Adrenal gland (tissue), 19 donors: ENCODE measurements at places on chromosomes 5 and 9.

DNA sequence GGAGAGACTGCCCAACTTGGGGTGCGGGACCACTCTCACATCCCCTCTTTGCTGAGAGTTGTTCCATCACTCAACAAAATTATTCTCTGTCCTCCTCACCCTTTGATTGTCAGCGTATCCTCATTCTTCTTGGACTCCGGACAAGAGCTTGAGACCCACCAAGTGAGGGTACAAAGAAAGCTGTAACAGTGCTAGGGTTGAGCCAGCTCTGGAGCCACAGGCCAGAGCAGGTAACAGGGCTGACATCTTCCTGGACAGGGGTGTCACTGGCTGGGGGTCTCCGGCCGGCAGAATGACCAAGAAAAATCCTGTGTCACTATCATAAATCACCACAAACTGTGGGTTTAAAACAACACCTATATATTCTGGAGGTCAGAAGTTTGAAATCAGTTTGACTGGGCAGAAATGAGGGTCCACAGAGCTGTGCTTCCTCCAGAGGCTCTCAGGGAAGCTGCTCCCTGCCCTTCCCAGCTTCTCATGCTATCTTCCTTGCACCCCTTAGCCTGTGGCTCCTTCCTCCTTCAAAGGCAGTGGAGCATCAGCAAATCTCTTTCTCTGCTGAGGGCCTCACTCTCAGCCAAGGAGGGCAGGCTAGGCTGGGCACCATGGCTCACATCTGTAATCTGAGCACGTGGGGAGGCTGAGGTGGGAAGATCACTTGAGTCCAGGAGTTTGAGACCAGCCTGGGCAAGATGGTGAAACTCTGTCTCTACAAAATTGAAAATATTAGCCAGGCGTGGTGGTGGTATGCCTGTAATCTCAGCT, 4.1 kb upstream of the BBLN start:
- DNase-seq, result no peak

GRCh38 chr5:40569546-40570270, 110.0 kb upstream of the PTGER4 start:
- no peak for DNase-seq

DNA sequence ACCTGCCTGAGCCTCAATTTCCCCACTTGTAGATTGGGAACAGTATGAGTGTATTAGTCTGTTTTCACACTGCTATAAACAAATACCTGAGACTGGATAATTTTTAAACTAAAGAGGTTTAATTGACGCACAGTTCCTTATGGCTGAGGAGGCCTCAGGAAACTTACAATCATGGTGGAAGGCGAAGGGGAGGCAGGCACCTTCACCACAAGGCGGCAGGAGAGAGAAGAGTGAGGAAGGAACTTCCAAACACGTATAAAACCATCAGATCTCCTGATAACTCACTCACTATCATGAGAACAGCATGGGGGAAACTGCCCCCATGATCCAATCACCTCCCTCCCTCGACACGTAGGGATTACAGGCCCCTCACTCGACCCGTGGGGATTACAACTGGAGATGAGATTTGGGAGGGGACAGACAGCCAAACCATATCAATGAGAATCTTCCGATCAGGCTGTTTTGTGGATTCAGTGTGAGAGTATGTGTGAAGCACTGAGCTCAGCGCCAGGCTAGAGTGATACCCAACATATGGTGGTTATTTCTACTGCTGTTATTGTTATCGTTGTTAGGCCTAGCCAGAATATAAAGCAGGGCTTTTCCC, 14.6 kb upstream of the LMX1B start:
- no peak for DNase-seq

DNA sequence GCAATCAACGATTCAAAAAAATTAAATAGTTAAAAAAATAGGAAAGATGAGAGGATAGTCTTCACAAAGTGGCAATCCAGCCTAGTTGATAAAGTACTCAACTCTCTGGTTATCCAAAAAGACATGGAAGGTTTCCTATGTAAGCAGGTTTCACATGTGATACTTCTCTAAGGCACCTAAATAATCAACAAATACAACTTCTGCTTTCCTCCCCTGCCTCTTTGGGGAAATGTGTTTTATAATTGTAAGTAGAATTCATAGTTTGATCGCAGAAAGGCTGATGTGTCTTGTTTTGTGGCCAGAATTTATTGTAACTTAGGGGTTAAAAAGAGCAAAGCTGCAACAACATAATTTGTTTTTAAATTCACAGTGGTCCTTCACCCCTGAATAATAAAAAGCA, 855.5 kb upstream of the DMAC1 start:
- DNase-seq, result no peak

DNA sequence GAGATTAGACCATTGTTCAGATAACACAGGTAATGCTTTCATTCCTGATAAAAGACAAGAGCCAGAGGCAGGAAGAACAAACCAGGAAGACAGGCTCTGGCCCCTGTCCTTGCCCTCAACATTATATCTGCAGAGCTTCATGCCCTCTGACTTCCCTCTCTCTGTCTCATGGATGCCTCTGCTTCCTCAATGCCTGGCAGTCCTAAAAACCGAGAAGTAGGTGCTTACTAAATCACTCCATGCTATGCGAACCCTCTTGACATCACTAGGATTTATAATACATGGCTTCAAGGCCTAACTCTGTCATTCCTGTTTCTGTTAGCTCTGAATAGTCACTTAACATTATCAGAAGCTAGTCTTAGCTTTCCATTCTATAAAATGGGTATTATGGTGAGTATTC, 117.8 kb downstream of the TLR4 start:
- no peak for DNase-seq

- DNase-seq, result no peak
Observed at GRCh38 chr5:126139773-126140172, 283.4 kb upstream of the GRAMD2B start.

DNA sequence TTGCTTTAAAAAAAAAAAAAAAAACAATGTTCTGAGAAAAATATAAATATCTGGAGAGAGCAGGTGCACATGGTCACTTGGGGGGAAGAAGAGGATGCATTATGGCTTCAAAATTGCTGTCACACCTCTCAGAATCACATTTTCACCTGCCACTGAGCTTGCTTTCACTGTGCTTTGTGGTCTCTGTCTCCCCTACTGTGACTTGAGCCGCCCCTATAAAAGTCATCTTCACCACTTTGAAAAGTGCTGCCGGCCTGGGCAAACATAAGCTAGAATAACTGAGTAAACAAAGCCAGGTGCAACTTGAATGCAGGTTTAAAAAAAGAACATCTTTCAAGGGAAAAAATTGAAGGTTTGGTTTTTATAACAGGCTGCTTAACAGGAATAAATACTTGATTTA, 368.1 kb upstream of the GRIA1 start:
- no peak for DNase-seq

DNA sequence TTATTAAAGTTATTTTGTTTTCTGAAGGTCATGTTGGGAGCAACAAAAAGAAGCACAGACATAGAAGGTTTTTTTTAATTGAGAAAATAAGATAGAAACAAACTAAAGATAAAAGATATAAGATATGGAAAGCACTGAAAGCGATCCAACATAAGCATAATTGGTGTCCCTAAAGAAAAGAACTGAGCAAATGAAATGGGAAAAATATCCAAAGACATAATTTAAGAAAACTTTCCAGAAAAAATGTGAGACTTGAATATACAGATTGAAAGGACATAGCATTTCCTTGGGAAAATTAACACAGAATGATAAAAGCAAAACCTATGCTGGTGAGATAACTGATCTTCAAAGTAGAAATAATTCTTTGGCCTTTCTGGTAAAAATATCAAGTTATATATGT, 289.3 kb downstream of the KIAA0825 start:
- DNase-seq, result no peak

GRCh38 chr9:248278-248961, 33.8 kb downstream of the DOCK8 start:
- no peak for DNase-seq

- DNase-seq, result no peak
Observed at GRCh38 chr9:118928722-118929121, 440.5 kb downstream of the BRINP1 start.

- DNase-seq, result peak; percentile 32
Observed at GRCh38 chr9:23821375-23822181, 4.5 kb downstream of the ELAVL2 start.

- DNase-seq, result no peak
Observed at GRCh38 chr9:116279230-116279629, 125.6 kb downstream of the PAPPA start.

DNA sequence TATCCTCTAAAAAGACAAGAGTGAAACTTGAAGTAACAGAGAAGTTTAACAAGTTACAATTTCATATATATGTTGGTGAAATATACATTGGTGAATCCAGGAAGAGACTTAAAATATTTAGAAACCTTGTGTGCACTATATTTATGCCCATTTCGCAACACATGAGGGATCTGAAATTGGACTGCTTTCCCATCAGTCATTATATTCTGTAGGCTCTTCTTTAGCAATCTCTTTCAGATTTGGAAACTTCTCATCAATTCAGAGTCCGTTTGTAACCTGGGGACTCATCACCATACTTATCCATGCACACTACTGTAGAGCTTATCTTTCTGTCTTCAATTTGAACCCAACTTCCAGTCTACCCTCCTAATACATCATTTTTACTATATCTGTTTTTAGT, 2.1 kb downstream of the ITGA1 start:
- DNase-seq, result no peak

GRCh38 chr5:40484495-40484894, 195.2 kb upstream of the PTGER4 start:
- no peak for DNase-seq

DNA sequence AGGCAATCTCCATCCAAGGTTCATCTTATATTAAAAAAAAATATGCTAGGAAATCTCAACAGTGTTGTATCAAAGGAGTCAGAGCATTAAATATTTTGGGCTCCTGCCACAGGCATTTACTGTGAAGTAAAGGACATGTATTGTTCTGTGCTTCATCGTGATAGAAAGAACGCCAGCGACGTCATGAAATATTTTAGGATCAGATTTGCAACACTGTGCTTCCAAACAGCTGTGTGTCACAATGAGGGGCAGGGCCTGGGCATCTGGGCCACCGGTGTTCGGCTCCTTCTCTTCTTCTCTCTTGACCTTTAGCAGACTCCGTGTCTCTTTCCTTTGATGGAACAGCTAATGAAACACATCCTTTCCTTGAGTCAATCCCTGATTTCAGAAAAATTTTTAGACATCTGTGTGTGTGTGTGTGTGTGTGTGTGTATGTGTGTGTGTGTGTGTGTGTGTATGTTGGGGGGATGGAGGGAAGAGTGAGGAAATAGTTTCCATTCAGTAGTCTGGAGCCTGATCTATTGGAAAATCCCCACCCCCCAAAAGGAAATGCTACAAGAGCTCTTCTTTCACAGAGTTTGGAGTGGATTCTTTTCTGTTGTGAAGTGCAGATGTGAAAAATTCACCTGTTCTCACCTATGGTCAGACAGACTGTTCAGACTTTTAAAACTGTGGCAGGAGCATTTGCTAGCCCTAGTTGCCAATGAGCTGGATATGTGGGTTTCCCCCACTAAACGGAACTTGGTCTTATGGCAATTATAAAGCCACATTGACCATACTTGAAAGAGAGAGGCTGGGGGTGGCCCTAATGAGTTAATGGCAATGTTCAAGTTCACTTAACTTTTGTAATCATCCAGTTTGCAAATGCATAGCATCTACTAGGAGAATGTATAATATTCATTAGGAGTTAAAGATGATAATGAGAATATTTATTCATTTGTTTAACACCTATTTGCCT, 18.1 kb upstream of the TNC start:
- no peak for DNase-seq

DNA sequence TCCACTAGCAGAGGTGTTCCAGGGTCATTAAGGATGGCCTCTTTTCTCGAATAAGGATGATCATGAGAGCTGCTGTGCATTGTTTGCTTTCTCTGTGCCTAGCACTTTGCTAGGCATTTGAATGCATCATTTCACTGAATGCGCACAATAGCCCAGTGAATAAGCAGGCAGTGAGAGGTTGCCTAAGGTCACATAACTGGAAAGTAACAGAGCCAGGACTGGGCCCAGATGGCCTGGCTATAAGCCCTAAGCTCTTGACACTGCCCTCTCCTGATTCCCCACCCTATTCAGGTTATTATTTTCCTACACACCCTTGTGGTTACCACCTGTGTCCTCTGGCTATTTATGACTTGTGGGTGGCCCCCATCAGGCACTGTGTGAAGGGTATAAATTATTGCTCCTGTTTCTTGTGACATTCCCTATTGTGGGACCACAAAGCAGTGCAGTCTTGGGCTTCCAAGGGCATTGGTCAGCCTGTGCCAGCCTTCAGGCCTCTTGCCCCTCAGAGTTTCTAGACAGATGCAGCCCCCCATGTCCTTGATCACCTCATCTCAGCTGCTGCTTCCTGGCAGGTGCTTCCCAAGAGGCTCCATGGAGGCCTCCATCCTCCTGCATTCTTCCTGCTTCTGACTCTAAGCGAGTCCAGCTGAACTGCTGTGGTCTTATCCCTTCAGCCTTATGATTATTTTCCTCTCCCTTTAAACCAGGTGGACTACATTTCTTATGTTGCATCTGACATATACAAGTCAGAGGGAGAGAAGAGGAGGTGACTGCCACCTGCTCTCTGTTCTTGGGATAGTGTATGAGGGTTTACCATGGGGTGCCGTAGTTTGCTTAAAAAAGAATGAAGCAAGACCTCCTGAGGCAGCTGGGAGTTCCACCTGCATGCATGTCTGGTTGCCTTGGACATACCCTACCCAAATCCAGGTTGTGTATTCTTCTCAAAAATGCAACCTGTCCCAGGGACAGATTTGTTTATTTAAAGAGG, 47.6 kb downstream of the ANGPTL2 start:
- DNase-seq, result peak; percentile 5

- peak; percentile 86 for DNase-seq
Observed at GRCh38 chr5:150409638-150410523, 2.8 kb downstream of the CD74 start.

- DNase-seq, result no peak
Observed at GRCh38 chr9:93466416-93467061, 13.2 kb upstream of the FAM120AOS start.

- no peak for DNase-seq
Observed at GRCh38 chr9:134011401-134011800, 13.9 kb upstream of the BRD3OS start.
